Coronary artery (tissue), 2 donors: ENCODE measurements at places on chromosomes 6 and 20.

DNA sequence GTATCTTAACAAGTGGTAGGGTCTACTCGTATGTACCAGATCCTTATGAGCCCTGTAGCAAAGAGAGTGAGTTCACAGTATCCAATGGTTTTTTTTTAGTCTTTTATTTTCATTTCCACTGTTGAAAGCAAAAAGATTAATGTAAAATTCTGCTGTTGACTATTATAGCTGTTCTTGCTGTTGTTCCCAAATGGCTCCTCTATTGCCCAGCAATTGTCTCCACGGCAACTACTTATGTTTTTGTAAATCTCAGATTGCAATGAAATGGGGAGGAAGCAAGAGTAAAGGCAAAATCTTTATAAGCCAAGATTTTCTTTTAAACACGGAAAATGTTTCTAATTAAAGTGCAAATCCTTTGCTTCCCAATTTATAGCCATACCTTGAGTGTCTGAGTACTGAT, 406.1 kb downstream of the EPM2A start:
- DNase-seq, result no peak

GRCh38 chr6:37699887-37700619, 2.4 kb upstream of the MDGA1 start:
- no peak for DNase-seq

DNA sequence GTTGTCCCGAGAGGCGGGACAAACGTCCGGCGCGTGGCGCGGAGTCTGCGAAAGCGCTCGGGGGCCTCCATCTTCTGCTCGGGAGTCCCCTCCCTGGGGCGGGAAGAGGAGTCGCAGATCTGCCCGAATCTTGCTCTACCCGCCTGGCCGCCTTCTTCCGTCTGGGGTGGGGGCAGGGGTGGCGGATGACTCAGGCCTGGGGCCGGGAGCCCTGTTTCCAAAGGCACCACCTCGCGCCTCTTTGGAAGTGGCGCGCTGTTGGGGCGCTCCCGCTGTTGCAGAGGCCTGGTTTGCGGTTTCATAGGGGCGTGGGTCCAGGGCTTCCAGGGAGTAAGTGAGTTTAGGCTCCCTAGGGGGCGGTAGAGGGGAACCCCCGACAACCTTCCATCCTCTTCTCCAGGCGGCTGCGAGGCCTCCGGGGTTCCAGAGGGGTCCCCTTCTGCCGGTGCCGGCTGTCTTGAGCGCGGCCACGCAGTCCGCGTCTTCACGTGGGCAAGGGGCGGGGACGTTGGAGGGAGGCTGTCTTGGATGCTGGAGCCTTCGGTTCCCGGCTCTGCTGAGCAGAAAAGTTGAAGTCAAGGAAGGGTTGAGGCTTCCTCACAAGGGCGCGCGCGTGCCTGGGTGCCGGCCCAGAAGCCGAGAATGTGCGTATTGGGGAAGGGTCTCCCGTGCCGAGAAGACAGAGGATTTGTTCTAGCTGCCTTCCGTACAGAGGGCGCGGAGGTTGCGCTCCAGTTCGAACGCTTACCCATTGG, 2.6 kb upstream of the TFAP2C start:
- no peak for DNase-seq

GRCh38 chr6:50213146-50213545, 163.4 kb upstream of the DEFB112 start:
- no peak for DNase-seq

DNA sequence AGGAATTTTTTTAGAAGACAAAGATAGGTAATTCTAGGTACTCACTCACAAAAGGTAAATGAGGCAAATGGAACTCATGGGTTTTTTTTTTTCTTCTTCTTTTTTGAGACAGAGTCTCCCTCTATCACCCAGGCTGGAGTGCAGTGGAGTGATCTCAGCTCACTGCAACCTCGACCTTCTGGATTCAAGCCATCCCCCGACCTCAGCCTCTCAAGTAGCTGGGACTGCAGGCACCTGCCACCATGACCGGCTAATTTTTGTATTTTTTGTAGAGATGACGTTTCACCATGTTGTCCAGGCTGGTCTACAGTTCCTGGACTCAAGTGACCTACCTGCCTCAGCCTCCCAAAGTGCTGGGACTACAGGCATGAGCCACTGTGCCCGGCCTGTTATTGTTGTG, 126.1 kb downstream of the LRRC1 start:
- DNase-seq, result no peak

DNA sequence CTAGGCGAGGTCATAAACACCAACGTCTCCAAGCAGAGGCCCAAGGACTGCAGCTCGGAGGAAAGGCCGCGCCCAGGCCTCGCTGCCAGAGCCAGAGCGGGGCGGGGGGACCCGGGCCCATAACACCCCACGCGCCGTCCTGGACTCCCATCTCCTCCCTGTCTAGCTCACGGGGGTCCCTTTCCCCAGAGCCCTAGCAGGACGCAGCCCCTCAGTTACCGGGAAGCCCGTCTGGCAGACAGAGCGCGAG, 44.9 kb downstream of the MDFI start:
- no peak for DNase-seq

DNA sequence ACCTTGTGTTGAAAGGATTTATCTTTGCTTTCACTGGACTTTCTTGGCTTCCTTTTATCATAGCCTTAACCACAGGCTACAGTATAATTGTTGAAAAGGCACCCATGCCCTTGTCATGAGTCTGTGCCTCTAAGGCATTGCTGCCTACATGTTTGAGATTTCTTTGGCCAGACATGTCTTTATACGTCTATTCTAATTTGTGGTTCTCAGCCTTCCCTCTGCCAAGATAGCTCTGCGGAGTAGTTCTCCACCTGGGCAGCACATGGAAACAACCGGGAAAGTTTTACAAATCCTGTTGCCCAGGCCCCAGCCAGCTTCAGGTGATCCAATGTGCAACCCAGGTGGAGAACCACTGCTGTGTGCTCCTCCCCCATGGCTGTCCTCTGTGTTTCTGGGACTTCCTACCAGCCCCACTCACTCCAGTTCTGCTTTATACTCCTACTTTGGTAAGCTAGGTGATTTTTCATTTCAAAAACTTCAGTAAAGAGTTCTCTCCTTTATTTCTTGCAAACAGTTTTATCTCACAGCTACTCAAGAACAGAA, 159.6 kb upstream of the MYLIP start:
- no peak for DNase-seq

- DNase-seq, result no peak
These were observed 154.1 kb upstream of the MMS22L start for GRCh38 chr6:97437087-97437486.

DNA sequence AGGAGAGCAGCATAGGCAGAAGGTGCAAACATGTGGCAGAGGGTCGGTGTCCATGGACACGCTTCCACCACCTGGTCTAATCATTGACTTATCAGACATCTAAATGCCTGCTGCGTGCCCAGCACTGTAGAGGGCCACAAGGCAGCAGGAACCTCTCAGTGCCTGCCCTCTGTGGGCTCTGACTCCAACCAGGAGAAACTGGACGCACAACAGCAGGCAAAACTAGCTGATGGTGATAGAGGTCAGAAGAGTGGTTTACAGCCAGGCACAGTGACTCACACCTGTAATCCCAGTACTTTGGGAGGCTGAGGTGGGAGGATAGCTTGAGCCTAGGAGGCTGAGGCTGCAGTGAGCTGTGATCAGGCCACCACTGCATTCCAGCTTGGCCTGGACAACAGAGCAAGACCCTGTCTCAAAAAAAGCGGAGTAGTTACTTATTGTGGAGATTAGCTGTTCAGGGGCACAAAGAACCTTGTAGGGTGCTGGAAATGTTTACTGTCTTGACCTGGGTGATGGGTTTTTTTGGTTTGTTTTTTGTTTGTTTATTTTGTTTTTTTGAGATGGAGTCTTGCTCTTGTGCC, 46.5 kb downstream of the PPARD start:
- DNase-seq, result no peak

DNA sequence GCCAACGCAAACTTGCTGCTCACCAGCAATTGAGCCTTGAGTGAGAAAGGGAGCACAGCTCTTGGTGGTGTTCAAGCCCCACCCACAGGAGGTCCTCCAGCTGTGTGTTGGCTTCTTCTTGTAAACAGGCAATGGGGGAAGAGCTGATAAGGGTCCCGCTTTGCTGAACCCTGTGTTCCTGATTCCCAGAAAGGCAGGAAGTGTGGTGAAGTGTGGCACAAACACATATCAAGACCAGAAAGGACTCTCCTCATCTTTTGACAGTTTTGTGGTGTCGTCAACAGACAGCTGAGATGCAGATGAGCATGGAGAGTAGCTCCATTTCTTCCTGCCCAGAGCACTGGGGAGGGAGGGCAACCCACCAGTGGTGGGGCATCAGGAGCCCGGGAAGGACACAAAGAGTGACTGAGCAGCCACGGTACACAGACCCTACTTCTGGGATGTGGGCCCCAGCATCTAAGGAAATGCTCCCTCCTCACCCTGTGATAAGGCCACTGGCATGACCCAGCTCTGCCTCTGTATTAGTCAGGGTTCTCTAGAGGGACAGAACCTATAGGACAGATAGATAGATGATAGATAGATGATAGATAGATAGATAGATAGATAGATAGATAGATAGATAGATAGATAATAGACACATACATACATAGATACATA, 188.9 kb upstream of the TAB2 start:
- DNase-seq, result no peak

DNA sequence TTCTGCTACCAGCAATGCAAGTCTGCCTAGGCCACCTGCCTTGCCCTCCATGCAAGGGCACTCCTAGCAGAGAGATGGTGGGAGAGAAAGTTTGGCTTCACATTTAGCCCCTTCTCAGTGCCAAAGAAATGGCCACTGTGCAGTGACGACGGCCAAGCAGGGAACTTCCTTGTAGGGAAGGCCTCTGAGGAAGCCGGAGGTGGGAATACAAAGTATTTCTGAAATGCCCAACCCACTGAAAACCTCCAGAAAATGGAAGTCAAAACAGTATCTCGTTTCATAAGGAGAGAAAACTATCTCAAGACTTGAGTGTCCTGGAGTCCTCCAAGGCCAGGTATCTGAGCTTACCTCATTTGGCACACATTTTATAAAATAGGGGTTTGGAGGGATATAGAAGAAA, 42.7 kb downstream of the JAG1 start:
- DNase-seq, result no peak

DNA sequence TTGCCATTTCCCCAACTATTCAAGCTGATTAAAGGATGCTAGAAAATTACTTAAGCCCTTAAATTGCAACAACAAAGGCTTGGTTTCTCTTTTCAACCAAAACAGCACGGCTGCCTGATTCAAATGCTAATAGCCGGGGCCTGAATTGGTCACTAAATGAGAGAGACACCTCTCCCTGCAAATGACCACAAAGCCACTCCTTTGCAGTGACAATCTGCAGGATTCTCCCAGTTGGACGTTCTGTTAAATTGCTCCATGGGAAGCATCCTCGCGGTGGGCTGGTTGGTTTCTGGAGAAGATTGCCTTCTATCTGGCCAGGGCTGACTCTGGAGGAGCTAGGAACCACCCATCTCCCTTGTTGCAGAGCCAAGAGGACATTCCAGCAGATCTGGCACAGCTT, 29.7 kb upstream of the TBXT start:
- no peak for DNase-seq

- DNase-seq, result no peak
These were observed 70.5 kb upstream of the PRL start for GRCh38 chr6:22367346-22367745.

- DNase-seq, result no peak
These were observed 24.8 kb downstream of the SAMHD1 start for GRCh38 chr20:36926653-36927200.

GRCh38 chr6:32092760-32093497, 16.2 kb downstream of the TNXB start:
- DNase-seq, result no peak

- no peak for DNase-seq
These were observed 44.3 kb upstream of the BCLAF1 start for GRCh38 chr6:136333824-136334464.

DNA sequence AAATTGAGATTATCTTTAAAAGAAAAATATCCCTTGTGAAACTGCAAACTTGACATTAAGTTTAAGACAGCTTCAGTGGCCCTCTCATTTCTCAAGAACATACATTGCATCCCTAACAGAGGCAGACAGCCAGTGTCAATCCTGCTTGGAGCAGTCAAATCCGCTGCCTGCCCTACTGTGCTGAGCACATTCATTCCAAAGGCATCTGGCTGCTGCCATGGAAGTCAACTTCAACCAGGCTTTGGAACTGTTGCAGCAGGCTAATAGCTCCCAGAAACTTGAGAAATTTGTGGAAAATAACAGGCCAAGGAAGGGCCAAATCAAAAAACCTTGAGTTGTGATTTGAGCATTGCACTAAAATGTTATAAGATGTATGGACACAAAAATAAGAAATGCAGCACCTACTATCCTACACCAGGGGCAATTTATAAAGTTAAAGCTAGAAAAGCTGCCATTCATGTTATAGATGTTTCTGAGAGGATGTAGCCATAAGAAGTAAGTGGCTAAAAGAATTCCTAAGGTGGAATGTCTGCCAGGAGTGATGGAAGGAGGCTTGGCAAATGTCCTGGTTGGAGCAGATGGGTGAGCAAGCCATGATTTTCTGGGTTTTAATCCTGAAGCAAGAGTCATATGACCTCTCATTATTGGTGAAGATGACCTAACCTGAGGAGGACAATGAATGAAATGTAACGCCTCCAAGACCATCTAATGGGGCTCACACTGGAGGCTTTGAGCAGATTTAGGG, 31.4 kb upstream of the HAO1 start:
- DNase-seq, result no peak

DNA sequence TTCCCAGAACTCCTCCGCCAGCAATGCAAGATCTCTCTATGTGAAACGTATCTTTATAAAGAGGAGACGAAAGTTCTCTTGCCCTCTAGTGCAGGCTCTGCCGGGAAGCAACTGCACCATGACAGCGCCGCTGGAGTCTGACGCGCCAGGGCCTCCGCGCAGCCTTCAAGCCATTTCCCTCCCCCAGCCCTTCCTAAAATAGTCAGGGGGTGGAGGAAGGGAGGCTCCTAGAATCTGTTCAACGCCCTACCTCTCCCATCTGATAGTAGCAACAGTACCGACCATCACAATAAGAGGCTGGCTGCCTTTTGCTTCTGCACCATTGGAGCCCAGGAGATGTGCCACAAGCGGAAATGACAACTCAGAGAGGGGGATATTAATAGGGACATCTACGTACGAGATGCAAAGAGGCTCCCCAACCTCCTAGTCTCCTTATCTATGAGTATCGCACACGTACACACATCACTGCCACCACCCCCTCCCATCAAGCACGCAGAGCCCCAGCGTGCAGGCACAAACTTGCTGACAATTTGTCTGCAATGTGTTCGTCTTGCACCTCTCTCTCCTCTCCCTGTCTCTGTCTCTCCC, 1.0 kb downstream of the SYNE1 start:
- no peak for DNase-seq

DNA sequence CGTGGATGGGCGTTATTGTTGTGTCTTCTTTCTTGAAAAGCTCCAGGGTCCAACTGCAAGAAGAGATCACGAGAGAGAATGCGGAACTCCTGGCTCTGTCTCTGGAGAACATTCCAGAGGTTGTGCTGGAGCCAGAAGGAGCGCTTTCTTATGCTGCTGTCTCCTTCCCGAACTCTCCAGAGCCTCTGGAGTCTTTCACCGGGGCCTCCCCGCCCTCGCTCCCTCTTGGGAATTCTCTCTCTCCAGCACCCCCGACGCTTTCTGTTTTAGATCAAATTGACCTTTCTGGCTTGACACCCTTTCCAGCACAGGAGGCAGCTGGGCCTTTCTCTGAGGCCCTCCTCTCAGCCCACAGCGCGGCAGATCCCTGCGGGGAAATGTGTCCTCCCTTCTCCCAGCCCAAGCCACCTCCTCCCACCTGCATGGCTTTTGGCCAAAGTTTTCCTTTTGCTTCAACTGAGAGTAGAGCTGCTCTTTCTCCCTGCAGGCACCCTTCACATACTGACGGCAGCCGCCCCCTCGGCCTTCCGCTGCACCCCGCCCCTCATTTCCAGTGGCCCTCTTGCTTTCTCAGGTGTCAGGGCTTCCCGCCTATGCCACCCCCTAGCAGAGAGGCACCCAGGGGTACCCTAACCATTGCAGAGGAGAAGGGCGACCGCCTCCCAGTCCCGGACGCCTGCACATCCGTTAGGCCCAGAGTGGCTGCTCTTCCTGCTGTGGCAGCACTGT, 6.6 kb upstream of the CCR6 start:
- DNase-seq, result no peak
